ENCODE measurements at places on chromosomes 5 and 9.

GRCh38 chr9:107759009-107759822 lies 269.6 kb upstream of the KLF4 start:
- DNase-seq: no peak

- DNase-seq: peak; percentile 68
These were observed 160.5 kb upstream of the TNC start for GRCh38 chr9:115278326-115279035.

DNA sequence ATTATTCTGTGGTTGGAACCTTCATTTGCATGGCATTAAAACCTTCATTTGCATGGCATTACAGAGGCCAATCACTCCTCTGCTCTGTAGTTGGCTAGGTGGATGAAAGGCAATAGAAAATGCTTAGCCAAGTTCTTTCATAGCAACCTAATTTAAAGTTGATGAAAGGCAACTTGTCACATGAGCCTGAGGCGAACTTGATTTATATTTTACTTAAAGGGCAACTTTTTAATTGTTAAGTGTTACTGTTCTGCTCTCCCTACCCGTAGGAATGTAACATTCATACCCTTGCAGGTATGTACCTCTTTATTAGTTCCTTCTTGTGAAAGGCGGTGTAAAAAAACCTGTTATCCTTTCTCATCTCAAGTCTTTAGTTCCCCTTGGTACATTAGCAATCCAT lies 7.9 kb upstream of the ERMP1 start:
- DNase-seq: no peak

GRCh38 chr5:12662545-12663314 lies 758.5 kb upstream of the CTNND2 start:
- DNase-seq: no peak

- no peak for DNase-seq
These were observed 6.4 kb upstream of the GLIS3 start for GRCh38 chr9:4306066-4306776.
